Vagina (tissue), 2 donors: ENCODE measurements at places on chromosomes 1 and 21.

DNA sequence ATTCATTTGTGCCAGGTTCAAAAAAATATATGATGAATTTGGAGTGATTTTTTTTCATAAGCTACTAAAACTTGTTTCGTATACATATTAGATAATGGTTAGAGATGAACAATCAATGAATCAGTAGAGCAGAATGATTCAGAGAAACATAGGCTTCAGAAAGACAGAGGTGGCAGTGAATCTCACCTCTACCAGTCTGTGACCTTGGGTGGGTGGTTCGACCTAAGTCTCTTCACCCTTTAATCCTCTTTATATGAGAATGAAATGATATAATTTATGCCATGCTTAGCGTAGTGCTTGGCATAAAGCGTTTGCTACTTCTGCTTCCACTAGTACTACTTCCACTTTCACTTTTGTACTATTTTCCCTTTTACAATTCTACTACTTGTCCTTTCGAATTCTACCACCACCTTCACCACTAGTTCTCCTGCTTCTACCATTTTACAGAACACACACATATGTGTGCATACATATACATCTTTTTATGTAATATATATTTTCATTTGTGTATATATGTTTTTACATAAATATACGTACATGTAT, 45.1 kb downstream of the FYB2 start:
- DNase-seq = no peak

- no peak for DNase-seq
These were observed 183.3 kb downstream of the NEK7 start for GRCh38 chr1:198340139-198340538.

DNA sequence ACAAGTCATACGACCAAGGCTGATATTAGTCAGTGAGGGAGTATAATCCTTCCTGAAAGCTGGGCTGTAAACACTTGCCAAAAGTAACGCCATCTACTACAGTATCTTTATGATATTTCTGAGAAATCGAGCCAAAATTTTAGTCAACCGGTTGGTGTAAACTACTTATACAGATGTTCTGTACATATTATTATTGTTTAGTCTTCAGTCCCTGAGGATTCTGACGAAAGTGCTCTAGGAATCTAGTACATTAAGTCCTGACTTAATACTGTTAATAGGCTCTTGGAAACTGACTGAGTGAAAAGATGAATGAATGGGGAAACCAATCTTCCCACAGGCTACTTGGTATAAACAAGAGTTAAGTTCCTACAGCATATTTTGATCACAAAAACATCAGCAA, 274.3 kb downstream of the USP25 start:
- DNase-seq = no peak

GRCh38 chr1:211551638-211552460, 27.1 kb downstream of the SLC30A1 start:
- peak; percentile 71 for DNase-seq

DNA sequence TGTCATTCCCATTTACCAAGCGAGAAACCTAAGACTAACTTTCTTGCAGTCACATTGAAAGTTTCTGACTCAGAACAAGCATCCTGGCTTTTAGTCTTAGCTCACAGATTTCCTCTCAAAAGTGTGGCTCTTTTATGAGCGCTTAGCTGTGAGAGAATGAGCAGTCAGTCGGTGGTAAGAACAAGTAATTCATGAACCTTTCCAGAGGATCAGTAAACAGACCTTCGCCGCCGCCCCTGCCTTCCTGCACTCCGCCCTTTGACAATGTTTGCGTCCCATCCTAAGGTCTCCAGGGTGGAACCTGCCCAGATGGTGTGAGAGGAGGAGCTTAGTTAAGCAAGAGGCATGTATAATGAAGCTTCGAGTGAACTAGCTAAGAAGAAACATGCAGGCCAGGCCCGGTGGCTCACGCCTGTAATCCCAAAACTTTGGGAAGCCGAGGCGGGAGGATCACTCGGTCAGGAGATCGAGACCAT, 142.4 kb downstream of the GLUL start:
- no peak for DNase-seq

GRCh38 chr1:81192647-81193642, 607.8 kb upstream of the ADGRL2 start:
- no peak for DNase-seq

DNA sequence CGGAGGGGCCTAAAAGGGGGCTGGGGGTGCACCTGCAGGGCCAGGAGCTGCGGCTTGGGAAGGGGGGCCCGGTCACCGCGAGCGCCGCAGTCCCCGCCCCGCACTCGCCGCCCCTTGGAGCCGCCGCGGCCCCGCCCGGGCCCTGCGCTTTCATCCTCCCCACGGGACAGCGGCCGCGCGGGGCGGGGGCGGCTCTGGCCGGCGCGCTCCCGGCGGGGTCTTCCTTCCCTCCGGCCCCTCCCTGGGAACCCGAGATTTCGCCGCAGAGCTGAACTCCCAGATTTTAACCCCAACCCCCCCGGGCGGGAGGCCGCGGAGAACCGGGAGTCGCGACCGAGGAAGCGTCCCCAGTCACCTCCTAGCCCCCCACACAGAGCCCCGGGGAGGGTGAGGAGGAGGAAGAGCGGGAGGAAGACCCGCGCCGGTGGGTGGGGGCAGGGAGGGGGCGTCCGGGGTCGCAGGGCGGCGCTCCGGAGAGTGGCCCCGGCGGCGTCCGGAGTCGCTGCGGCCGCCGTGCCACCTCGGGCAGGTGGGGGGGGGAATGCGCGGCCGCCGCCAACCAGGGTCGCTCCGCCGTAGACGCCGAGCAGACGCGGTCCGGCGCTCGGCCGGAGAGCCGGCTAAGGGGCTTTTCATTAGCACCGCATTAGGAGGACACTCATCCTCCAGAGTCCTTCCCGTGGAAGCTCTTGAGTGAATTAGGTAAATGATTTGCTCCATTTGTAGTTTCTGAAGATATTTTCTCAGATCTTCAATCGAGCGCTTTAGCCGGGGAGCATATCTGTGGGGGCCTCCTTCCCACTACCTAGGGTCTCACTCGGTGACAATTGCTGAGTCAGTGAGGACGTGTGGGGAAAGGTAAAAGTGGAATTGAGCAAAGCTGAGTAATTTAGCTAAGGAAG, 31.6 kb upstream of the NFIA start:
- no peak for DNase-seq

DNA sequence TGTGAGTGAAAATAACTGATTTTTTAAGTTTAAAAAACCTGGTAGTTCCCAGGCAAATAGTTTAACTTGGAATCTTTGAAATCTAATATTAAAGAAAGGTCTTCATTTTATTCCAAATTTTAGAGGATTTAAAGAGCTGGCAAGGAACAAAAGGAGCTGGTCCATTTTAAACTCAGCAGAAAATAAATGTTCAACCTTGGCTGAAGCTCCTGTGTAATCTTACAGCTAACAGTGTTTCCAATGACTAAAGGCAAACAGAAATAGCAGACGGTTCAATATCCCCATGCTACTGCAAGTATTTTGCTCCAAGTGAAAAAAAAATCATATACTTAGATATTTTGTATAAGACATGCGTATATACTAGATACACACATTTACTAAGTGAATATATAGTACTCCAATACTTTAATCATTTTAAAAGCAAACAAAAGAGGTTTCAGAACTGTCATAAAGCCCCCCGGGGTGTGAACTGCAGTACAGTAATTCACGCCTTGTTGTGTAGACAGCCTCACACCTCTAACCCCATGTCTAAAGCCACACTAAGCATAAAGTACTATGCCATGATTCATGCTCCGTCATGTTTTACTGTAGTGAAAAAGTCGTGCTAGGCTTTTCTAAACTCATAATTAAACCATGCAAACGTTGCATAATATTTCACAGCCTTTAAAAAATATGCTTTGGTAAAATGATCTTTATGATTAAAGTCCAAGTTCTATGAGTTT, 132.2 kb downstream of the CLIC6 start:
- DNase-seq = peak; percentile 18

- no peak for DNase-seq
These were observed 131.6 kb downstream of the TLR5 start for GRCh38 chr1:223011505-223011856.

DNA sequence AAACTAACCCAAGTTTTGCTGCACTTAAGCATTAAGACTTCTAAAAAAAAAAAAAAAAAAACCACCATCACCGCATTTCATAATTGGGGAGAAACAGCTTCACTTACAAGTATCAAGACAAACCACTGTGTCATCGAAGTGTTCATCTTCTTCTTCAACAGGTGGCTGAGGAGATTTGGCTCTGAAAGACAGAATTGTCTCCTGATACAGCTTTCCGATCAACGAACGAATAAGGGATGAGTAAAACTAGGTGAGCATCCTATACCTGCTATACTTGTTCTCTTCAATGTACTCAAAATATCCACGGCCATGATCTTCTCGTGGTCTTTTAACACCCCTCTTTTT, 2.0 kb downstream of the HNRNPU start:
- no peak for DNase-seq

DNA sequence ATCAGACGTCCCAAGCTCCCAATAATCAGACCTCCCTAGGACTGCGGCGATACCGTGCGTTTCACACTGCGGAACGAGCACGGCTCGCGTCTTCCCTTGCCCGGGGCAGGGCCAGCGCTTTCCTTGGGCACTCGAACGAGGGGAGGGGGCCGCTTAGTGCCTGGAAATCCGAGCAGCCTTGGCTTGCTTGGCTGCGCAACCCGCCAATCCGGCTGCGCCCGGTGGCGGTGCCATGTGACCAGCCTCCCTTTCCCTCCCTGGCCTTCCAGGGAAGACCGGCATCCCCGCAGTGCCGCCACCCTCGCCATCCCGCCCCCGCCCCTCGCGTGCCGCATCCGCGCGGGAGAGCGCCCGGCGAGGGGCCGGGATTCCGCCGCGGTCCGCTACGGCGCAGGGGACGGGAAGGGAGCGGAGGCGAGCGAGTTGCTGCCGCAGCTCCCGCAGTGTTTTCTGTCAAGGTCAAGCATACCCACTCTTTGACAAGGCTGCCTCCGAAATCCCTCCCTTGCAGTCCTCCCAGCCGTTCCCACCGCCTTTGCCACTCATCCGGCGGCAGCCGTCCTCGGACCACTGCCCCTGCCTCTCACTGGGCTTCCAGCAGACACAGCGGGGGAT, 8.3 kb upstream of the RNF19B start:
- no peak for DNase-seq

DNA sequence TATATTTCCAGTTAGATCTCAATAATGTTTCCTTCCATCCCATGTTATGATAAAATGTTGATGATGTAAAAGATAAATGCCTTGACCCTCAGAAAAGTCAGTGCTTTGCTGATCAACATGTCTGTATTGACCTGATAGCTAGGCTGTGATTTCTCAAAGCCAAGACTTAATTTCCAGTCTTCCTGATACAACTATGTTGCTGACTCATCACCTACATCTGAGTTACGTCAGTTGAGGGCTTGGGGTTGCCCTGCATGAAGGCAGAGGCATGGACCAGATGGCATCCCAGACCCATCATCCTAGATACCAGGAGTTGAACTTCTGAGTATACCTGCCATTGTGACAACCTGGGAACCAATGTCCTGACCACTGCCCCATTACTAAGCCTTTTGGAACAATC, 4.8 kb downstream of the LCE1D start:
- no peak for DNase-seq

GRCh38 chr21:26795412-26795805, 49.8 kb downstream of the ADAMTS1 start:
- DNase-seq = no peak

GRCh38 chr1:215263636-215264035, 181.1 kb downstream of the KCNK2 start:
- no peak for DNase-seq

DNA sequence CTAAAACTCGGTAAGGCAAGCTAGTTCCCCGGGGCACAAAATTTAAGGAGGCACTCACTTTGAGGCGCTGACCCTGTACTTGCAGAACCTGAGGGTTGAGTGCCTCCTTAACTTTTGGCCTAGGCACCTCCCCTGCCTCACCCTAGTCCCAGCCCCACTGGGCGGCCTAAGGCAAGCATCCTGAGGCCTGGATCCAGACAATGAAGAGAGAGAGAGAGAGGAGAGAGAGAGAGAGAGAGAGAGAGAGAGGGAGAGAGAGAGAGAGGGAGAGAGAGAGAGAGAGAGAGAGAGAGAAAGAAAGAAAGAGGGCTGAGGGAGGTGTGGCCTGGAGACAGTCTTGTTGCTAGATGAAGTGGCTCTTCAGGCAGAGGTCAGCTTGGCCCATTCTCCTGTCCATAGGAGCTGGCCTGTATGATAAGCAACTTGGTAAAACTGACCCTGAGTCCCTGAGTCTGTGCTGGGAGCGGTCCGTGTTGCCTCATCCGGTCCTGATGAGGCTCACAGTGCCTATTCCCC, 7.4 kb upstream of the LRRN2 start:
- no peak for DNase-seq

DNA sequence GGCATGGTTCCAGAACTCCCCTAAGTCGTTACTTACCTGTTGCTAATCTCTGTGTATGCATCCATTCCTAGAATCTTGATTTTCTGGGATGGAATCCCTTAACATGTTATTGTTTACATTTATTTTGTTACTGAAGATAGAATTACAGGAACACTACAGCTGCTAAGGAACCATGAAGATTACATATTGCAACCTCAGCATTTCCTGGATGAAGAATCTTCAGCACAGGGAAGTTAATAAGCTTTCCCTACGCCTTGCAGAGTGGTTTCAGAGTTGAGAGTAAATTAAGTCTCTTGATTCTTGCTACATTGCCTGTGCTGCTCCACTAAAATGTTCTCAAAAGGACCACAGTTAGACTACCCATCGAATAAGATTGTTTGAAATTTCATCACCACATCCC, 31.4 kb upstream of the GBP6 start:
- no peak for DNase-seq

DNA sequence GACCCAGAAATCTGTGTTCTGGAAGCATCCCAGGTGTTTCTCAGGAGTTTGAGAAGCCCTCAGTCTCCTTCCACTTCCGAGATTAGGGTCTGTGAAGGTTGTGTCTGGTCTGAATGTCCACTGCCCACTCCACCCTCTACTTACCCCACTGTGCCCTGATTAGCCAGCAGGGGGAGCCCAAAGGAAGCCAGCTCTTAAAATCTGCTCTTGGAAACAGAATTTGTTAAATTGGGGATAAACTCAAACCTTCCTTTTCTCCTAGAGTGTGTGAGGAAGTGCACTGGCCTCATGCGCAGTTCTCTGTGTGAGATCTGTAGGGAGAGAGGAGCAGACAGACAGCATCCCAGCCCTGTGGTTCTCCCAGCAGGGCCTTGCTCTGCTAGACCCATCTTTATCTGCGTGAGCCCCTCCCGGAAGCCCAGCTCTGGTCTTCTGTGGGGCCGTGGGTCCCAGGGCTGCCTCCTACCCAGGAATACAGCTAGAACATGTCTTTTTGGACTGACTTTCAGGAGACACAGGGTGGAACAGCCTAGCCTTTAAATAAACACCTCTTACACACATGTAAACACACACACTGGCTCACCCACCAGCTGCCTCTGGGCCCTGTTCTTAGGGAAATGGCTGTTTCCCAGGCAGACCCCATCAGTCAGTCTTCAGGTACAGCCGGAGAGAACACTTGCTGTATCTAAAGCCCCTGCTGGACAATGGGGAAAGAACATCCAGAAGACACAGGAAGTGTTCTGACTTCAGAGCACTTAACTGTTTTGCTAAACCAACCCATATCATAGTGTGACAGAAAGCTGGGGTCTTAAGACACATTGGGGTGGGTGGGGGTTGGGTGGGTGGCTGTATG, 52.2 kb downstream of the SMYD2 start:
- no peak for DNase-seq
